ENCODE measurements at places on chromosomes 5 and 9.

DNA sequence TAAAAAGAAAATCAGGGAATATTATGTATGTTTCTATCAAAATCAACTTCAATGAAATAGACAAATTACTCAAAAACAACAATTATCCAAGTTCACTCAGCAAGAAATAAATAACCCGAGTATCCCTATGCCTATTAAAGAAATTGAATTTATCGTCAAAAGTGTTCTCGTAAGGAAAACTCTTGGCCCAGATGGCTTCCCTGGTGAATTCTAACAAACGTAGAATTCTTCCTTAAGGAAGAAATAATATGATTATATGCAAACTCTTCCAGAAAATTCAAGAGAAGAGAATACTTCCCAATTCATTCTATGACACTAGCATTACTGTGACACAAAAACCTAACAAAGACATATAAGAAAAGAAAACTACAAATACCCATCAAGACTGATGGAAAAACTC, 29.7 kb downstream of the FAM78A start:
- no peak for DNase-seq

DNA sequence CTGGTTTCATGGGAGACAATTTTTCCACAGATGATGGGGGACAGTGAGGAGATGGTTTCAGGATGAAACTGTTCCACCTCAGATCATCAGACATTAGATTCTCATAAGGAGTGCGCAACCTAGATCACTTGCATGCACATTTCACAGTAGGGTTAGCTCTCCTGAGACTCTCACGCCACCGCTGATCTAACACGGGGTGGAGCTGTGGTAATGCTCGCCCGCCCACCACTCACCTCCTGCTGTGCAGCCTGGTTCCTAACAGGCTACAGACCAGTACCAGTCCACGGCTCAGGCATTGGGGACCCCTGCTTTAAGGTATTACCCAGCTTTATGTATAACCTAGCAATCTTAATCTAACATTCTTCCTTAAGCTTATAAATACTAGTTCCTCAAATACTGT, 35.6 kb downstream of the TTC39B start:
- no peak for DNase-seq

GRCh38 chr5:31036411-31036810, 157.1 kb upstream of the CDH6 start:
- DNase-seq = no peak

GRCh38 chr5:130189961-130190360, 285.7 kb downstream of the CHSY3 start:
- no peak for DNase-seq

DNA sequence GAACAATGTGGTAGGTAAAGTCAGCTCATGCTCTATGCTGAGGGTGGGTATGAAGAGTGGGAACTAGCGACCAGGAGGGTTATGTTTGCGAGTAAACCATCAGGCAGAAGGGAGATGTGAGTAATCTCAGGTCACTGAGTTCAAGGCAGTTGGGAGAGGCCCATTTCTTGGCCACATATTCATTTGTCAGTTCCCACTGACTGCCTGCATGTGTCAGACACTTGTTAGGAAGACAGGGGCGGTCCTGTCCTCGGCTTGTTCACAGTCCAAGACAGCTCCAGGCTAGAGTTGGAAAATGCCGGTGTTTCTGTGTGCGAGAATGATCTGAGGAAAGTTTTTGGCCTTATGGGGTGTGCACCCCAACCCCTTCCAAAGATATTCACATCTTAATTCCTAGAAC, 48.6 kb upstream of the GDNF start:
- DNase-seq = peak; percentile 36

DNA sequence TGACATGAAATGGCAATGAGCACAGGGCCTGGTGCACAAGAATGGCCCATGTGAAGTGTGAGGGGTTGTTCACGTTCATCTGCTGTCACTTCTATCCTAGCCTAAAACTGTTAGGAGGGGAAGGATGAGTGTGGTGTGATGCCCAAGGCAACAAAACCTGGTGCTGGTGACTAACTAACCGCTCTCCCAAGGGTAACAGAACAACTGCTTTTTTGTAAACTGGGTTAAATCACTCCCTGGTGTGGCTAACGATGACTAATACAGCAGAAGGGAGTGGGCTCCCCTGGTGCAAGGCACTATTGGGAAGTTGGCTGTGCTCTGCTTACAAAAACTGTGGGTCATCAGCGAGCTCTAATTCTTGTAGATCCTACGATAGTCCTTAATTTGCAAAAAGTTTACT, 103.2 kb upstream of the VCAN start:
- DNase-seq = peak; percentile 41

DNA sequence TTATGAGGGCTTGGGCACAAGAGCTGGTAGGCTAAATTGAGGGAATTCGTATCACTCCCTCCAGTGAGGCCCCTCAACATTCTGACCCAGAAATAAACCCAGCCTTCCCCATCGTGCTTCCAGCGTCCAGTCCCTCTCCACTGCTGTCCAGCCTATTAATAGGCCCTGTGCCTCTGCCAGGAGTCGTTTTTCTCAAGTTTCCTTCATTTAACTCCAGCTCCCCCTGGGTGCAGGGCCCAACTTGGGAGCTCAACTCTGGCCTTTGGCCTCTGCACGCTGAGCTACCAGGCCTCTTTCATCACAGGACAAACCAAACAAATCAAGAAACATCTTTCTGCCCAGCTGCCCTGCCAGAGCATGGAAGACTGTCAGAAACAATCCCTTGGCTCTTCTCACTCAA, 10.0 kb downstream of the HBEGF start:
- no peak for DNase-seq

- DNase-seq = no peak
These were observed 71.0 kb upstream of the FCN1 start for GRCh38 chr9:134988706-134989105.

- no peak for DNase-seq
These were observed 185.0 kb downstream of the CSNK1G3 start for GRCh38 chr5:123696921-123697341.

- DNase-seq = no peak
These were observed 835.9 kb upstream of the ZNF608 start for GRCh38 chr5:125582352-125582751.

Data from BJ (cell line).